NCI-H510A treated with DMSO at 0.1 percent for 48 hours (cell line): ENCODE measurements at places on chromosomes 13 and 19.

DNA sequence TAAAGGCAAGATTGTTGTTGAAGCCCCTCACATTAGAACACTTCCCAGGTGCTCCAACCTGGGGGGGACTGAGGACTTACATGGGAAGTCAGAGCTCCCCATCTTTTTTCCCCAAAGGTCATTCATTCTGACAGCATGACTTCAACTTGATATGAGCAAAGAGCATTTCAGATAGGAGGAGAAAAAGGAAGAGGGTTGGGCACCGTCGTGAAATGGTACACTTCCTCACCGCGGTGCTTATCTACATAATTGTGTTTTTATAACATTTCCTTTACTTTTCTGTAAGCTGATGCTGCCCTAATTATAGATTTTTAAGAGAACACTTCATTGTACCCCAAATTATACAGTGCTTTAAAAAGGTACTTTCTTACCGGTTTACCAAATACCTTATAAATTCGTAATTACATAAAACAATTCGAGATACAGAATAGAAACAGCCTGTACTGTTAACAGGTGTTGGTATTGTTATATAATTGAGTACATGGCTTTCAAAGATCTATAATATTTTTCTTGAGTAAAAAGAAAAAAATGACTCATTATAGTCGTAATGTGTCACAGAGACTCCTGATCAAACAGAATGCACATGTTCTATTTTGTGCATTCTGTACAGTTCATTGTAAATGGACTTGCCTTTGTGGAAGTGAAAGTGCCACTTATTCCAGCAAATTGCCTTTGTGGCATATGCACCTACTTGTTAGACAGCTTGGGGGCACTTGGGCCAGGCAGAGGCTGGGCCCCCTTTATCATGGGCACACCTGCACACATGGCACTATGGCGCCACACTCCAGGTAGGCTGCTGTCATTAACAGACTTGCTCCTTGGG, 81.8 kb downstream of the GGACT start:
- no peak for DNase-seq

GRCh38 chr19:18789422-18789869, 1.7 kb downstream of the COMP start:
- no peak for DNase-seq

- no peak for DNase-seq
Observed at GRCh38 chr19:38359242-38360021, 14.9 kb upstream of the PSMD8 start.

GRCh38 chr19:47107202-47107952, 6.2 kb downstream of the ZC3H4 start:
- DNase-seq = no peak

- DNase-seq = no peak
Observed at GRCh38 chr19:17721111-17721628, 1.9 kb downstream of the MAP1S start.

DNA sequence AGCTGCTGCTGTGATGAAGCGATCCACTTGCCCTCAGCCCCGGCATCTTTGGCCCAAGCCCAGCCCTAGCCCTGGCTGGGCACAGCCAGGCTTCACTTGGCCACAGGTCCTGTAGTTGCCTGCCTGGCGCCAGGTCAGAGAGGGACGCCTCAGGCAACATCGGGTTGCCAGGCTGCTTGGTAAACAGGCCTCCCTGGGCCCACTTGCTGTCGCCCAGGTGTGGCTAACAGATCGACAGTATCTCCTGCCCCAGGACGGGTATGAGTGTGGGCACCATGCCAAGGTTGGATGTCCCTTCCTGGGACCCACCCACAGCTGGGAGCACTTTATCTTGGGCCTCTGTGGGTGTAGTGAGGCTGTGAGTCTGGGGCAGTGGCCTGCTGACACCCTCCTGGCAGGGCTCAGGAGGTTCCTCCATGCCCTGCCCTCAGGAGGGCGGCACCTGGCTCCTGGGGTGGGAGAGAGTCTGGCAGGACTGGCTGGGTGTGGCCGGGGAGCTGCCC, 27.8 kb downstream of the CARM1 start:
- peak; percentile 52 for DNase-seq

DNA sequence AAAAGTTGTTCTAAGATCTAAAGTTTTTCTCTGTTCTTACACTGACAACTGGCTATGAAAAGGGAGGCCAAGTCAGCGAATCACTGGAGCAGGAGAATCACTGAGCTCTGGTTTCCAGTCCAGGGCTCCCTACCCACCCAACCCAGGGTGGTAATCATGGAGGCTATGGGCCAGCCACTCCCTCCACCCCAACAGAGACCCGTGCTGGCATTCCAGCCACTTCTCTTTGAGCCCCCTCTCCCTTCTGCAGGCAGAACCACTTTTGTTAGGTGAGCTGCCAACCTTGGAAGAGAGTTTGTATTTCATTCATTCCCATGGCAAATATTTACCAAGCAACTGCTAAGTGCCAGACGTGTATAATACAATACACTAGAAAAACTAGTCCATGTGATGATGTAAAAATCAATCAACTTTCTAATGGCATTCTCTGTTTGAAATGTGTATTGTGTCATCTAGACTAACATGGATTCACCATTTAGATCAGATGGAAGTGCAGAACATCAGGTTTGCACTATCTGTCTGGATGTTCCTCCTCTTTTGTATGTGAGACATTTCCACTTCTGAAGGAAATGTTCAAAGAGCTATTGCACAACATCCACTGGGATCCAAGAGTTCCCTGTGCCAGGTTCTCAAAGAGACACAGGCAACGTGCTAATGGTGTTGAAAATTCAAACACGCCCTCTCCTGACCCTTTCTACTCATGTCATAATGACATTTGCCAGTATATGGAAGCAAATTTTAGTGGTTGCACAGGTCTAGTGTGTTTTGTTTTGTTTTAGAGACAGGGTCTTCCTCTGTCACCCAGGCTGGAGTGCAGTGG, 5.3 kb downstream of the MLNR start:
- no peak for DNase-seq

DNA sequence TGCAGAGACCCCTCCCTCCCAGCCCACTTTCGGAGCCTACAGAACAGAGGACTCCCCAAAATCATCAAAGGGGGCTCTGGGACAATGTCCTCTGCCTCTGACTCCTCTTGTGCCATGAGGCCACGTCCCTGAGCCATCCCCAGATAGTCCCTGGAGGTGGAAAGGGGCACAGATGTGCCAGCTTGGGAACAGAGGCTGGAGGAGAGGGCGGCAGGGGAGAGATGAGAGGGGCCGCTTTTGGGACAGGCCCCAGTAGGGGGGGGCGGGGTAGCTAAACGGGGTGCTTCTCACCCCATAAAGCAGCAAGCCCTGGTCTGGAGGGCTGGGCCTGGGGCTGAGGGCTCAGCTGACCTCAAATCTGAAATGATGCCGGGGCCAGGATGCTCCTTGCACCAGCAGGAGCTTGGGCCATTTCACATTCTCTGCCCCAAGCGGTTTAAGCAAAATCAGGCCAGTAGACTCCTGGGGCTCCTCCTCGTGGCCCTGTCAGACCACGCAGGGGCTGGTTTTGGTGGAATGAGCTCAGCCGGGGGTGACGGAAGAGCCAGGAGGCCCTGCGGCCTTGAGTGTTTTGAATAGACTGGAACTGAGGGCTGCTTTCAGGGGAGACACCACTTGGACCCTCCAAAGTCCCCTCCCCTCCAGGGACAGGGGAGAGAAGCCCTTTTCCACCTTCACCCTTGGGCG, 27.1 kb downstream of the ONECUT3 start:
- no peak for DNase-seq

DNA sequence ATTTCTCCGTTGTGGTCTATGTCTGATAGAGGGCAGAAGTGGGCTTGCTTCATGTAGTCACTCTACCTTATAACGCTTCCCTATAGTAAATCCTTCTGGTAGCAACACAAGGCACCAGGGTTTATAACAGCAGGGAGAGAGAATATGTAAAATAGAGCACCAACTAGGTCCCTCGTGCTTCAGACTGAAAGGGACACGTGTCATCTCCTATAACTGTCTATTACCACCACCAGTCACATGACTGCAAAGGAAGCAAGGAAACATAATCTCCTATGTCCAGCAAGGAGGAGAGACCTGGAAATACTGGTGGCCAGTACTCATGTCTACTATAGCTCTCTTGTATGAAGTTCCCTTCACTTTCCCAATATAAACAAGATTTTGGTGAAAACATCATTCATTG, 79.2 kb downstream of the SLAIN1 start:
- DNase-seq = no peak

- no peak for DNase-seq
Observed at GRCh38 chr13:97975280-97975847, 21.9 kb downstream of the IPO5 start.

GRCh38 chr13:96475103-96475502, 385.2 kb downstream of the HS6ST3 start:
- DNase-seq = no peak

DNA sequence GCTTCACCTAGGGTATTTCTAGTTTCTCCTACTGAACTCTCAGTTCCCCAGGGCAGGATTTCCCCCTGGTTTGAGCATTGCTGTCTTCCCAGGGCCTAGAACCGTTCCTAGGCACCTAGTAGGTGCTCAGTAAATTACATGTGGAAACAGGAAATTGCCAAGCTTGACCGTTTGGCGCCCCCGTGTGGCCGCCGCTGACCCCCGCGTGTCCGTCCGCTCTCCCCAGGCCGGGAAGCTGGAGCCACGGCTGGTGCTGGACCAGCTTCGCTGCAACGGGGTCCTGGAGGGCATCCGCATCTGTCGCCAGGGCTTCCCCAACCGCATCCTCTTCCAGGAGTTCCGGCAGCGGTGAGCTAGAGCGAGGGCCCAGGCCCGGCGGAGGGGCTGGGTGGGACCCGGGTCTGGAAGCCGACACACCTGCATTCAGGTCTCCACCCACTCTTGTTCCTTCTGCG, 55.5 kb downstream of the MYH14 start:
- DNase-seq = no peak

GRCh38 chr19:42468273-42468796, 25.6 kb upstream of the CXCL17 start:
- DNase-seq = no peak

- DNase-seq = no peak
Observed at GRCh38 chr13:43333176-43333575, 309.8 kb downstream of the DNAJC15 start.

DNA sequence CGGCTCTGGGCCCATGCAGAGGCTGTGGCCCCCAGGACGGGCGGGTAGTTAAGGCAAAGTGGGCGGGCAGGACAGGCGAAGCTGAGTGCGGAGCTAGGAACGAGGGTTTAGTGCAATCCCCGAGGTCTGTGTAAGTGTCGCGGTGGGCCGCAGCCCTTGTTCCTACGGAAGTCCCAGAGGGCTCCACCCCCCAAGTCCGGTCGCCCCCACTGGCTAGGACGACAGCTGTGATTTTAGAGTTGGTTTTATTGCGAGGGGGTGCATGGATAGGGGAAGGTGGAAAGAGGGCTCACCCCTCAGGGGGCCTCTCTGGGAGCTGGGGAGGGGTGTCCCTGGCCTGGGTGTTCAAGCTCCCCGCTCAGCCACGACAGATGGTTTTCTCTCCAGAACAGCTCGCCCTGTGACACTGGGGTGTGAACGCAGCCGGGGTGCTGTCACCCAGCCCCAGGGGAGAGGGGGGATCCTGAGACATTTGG, 21.7 kb downstream of the ZBTB7A start:
- DNase-seq = no peak

GRCh38 chr13:42754801-42755510, 26.4 kb upstream of the FAM216B start:
- DNase-seq = no peak

GRCh38 chr13:30158774-30159445, 148.4 kb downstream of the KATNAL1 start:
- DNase-seq = no peak

- no peak for DNase-seq
Observed at GRCh38 chr13:45787346-45787745, 64.2 kb downstream of the SIAH3 start.

- no peak for DNase-seq
Observed at GRCh38 chr13:96900986-96901385, 93.3 kb downstream of the OXGR1 start.

DNA sequence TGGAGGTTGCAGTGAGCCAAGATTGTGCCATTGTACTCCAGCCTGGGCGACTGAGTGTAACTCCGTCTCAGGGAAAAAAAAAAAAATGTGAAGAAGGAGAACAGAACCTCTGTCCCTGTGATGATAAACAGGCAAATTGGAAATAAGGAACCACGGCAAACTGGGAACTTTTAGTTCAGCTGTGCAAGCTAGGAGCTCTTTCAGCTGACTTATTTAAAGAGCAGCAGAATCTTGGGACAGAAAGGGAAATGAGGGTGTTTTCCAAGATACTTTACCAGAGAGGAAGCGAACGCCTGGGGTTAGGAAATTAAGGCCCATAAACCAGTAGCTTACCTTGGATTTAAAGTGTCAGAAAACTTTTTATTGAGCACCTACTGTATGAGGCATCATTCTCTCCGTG, 3.0 kb upstream of the UPF1 start:
- DNase-seq = no peak

DNA sequence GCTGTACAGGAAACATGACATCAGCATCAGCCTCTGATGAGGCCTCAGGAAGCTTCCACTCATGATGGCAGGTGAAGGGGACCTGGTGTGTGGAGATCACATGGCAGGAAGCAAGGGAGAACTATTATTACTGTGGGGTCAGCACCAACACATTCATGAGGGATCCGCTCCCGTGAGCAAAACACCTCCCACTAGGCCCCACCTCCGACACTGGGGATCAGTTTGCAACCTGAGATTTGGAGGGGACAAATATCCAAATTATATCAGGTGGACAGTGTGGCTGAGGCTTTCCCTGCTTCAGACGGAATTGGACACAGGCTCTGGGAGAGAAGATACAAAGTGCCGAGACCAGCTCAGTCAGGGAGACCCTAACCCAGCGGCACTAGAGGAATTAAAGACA, 5.7 kb upstream of the ZNF792 start:
- no peak for DNase-seq
